ENCODE measurements at places on chromosomes 5 and 9.

GRCh38 chr9:99366621-99367020 is 144.5 kb downstream of the SEC61B start:
- DNase-seq, result no peak

- DNase-seq, result no peak
Measured at GRCh38 chr9:81492710-81493447, 196.5 kb downstream of the TLE1 start.

DNA sequence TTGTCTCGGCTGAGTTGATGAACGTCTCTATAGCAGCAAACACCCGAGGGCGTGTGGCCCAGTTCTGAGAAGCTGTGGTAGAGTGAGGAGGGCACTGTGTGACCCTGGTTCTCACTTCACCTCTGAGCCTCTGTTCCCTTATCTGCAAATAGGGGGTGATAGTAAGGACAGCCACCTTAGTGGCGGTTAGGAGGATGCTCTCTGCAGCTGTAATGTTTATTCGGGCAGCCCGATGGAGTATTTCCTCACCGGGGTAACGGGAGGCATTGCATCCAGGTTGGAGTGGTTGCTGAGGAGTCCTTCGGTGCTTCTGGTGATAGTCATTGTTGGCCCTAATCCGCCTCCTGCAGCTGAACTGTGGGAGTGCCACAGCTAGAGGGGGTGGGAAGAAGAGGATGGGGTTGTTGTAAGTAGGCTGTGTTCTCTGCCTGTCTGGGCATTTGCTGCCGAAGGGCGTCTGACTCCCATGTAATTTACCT is 13.9 kb downstream of the PRRC2B start:
- DNase-seq, result no peak

DNA sequence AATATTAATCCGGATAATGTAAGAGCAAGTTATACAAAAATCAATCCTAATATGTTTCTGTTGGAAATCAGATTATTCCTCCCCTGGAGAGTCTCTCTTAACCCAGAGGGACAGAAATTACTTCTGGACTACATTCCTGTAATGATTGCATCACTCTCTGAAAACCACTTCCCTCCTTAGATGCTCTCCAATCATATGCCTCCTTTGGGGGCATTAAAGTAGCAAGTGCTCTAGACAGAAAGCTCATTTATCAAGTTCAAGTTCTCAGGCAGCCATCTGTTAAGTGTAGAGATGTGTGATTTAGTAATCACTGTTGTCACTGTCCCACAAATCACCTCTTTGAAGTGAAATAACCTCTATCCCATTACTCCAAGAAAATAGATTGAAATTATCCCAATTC is 247.1 kb downstream of the SLCO4C1 start:
- DNase-seq, result no peak

DNA sequence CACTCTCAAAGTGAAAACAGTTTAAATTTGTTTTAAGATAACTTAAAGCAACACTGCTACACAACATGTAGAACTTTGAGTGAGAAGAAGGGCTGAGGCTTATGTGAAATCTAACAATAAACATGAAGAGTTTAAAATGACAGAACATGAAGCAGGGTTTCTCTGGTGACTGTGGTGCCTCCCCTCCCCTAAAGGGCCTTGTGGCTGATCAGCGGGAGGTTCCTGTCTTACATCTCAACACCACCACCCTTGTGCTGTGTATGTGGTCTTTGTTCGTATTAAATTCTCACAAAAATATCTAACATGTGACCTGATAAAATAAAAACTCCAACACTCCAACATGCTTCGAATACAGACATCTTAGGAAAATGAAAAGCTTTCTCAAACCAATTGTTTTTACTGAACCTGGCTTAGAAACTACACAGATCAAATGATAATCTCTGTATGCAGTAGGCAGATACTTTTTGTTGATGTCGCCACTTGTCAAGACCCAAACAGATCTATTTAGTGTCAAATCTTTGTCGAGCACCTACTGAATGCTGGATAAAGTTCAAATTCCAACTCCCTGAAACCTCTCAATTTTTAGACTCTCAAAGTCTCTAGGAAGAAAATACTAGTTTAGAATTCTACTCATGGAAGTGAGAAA is 9.9 kb upstream of the IQGAP2 start:
- DNase-seq, result no peak

GRCh38 chr9:124280176-124280691 is 22.5 kb downstream of the NEK6 start:
- no peak for DNase-seq

DNA sequence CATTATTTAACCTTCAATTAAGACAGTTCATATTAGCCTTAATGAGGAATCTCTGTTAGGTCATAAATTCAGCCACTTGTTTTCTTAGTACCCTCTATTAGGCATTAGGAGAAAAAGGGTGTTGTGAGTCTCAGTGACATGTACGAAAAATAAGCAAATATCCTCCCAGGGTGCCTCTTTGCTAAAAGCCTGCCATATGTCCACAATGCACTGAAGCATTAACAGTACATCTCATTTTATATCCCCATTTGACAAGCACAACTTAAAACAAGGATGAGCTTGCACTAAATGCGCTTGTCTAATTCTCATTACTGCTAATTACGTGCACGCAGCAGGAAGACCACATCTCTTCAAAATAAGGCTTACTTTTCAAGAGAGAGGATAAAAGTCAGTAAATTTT is 48.4 kb upstream of the SRFBP1 start:
- no peak for DNase-seq

- no peak for DNase-seq
Measured at GRCh38 chr9:125038166-125038565, 97.3 kb upstream of the GOLGA1 start.

DNA sequence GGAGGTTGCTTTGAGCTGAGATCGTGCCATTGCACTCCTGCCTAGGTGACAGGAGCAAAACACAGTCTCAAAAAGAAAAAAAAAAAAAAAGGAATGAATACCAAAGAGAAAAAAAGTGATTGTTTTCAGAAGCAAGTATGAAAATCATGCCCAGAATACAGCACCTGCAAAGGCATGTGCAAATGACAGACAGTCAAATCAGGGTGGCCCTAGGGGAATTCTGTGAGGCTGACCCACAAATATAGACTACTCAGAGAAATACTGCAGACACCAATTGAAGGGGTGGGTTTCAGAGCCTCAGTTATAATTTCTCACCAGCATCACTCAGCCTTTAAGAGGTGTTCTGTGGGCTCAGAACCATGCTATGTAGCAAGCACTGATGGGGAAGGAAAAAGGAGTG is 28.6 kb downstream of the DCAF12 start:
- DNase-seq, result no peak

- no peak for DNase-seq
Measured at GRCh38 chr5:170147051-170147752, 41.5 kb downstream of the FOXI1 start.

- DNase-seq, result no peak
Measured at GRCh38 chr5:73617510-73618279, 8.3 kb upstream of the ARHGEF28 start.

DNA sequence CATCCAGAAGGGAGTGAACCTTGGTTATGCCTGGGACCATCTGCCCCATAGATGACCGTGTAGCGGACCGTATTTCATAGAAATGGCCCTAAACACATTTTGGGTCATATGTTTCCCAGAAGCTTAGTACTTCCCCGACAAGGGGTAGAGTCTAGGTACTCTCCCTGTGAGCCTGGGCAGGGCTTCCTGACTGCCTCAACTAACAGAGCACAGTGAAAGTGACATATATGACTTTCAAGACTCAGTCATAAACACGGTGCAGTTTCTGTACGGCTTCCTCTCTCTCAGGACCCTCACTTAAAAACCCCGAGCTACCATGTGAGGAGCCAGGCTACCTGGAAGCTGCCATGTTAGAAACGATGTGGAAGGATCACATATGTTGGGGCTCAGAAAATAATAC is 20.9 kb downstream of the C9orf57 start:
- DNase-seq, result no peak

GRCh38 chr5:117943541-117943940 is 1044.8 kb downstream of the DTWD2 start:
- no peak for DNase-seq

DNA sequence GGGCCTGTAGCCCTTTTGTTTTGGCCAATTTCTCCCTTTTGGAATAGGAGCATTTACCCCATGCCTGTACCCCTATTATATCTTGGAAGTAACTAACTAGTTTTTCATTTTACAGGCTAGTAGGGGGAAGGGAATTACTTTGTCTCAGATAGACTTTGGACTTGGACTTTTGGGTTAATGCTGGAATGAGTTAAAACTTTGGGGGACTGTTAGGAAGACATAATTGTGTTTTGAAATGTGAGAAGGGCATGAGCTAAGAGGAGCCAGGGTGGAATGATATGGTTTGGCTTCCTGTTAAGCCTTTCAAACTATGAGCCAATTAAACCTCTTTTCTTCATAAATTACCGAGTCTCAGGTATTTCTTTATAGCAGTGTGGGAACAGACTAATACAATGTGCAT is 168.1 kb downstream of the FGF1 start:
- no peak for DNase-seq

DNA sequence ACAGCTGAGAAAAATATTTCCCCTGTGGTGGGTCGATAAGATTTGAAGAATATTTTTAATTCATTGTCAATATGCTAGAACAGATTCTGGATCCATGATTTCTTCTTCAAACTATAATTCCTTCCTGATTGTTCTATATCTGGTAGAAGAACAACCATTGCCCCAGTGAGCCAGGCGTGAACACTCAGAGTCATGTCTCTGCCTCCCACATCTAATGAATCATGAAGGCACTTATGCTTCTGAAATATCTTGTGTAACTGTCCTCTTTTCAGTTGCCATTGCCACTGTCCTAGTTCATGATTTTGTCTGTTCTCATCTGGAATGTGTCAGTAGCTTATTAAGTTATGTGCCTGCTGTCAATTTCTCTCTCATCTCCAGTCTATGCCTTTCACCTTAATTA is 40.0 kb downstream of the GABRG2 start:
- DNase-seq, result no peak

- DNase-seq, result no peak
Measured at GRCh38 chr5:122394284-122394930, 82.4 kb downstream of the SNCAIP start.
